CD4-positive, alpha-beta T cell treated with Interleukin-1 beta for 1 hour (primary cell): ENCODE measurements at places on chromosomes 7 and 10.

DNA sequence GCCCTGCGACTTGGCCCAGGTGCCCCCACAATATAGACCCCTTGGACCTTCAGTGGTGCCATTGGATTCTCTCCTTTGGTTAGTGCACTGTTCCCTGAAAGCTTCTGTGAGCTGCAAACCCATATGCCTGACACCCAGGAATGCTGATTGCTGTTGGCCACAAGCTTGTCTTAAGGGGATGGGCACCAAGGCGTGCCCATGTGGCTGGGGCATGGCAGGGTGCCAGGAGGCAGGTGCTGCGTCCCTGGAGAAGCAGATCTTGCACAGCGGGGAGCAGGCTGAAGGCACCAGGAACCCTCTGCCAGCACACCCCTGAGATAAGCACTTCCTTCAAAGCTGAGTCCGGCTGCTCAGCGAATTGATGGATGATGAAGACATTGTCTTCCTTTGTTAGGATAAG, 411.8 kb downstream of the SDK1 start:
- DNase-seq = no peak

- no peak for DNase-seq
These were observed 23.9 kb downstream of the LRRC4 start for GRCh38 chr7:128007303-128007680.

DNA sequence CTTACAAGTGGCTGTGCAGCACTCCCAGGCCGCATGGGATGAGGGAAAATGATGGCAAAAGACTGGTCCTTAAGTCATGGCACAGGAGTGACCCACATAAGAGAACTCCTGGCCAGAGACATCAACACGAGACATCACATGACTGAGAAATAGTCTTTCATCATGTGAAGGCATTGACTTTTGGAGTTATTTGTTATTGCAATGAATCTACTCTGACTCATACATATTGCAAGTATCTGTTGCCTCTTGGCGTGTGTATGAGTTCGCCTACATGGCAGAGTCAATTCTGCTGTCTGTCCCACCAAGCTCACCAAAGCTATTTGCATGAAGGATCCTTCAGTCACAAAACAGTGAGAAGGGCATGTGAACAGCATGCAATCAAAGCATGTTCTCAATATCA, 59.7 kb upstream of the HABP2 start:
- DNase-seq = no peak

DNA sequence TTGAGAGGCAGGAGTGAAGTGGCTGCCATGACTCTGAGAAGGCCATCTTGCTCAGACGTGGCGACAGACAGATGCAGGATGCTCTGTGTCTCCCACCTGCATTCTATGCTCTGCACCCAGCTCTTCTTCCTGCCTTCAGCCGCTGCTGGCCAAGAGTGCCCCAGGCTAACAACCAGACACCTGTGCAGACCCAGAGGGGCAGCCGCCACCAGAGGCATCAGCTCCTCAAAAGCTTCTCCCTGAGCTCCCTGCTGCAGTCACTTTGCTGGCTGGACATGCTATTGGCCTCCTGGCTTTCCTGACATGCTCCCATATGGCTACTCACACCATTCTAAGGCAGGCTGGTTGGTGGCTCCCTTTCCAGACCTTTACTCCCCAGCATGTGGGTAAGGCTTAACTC, 70.6 kb upstream of the GRB10 start:
- DNase-seq = no peak

DNA sequence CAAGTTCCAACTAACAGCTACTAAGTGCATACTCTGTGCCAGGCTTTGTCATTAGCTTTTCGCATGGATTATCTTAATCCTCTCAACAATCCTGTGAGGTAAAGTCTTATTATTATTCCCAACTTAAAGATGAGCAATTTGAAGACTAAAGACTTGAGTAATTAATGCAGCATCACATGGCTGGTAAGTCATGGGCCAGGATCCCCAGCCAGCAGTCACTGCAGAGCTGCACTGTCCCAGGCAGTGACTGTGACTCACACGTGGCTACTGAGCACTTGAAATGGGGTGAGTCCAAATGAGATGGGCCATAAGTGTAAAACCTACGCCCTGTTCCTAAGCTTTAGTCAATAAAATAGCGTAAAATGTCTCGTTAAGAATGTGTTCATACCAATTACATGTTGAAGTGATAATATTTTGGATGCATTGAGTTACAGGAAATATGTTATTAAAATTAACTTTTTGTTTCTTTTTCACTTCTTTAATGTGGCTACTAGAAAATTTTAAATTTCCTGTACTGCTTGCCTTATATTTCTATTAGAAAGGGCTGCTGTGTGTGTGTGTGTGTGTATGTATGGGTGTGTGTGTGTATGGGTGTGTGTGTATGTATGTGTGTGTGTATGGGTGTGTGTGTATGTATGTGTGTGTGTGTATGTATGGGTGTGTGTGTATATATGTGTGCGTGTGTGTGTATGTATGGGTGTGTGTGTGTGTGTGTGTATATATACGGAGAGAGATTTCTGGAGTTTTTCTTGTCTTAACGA, 756.3 kb downstream of the AUTS2 start:
- DNase-seq = no peak

DNA sequence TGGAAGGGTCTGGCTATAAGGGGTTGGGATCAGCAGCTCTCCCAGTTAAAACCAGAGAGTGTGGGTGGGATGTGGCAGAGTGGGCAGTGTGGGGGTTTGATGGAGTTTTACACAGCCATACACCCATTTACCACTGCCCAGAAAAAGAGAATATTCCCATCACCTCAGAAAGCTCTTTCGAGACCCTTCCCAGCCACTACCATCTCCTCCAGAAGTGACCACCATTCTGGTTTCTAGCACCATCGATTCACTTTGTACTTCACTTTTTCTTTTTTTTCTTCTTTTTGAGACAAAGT, 15.5 kb downstream of the BAG3 start:
- DNase-seq = no peak

- no peak for DNase-seq
These were observed 92.8 kb downstream of the EPDR1 start for GRCh38 chr7:38013246-38013645.

- no peak for DNase-seq
These were observed 19.6 kb downstream of the GIMAP4 start for GRCh38 chr7:150586785-150587152.
